ENCODE measurements at places on chromosomes 5 and 9.

- no peak for DNase-seq
Observed at GRCh38 chr9:129021091-129021490, 7.0 kb downstream of the SH3GLB2 start.

GRCh38 chr5:111509119-111509518, 3.2 kb downstream of the STARD4 start:
- DNase-seq, result no peak

DNA sequence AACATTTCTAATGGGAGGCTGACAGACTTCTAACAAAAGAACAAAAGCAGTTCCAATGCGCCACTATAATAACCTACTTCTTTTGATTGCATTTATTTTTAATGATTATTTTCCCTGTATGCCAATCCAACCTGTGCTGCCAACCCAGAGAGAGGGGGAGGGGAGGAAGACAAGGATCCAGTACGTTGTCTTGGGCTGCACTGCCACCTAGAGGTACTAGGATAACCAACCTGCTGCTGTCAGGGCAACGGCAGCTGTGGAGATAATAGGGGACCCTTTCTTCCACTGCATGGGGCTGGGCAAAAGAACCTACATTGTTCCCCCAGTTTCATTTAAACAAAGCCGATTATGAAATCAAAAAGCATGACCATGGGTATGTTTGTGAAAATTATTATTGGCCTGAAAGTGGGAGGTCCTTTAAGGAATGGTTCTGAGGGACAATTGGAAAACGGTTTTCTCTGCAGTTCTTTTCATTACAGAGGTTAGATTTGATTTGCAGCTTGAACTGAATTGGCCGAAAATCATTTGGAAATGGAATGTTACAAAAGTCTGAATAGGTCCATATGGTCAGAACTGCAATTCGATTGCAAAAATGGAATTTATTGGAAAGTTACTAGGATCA, 101.3 kb downstream of the RASEF start:
- peak; percentile 9 for DNase-seq

- DNase-seq, result no peak
Observed at GRCh38 chr5:165999693-166000320, 2291.6 kb upstream of the WWC1 start.

GRCh38 chr5:139592289-139592688, 31.1 kb downstream of the UBE2D2 start:
- no peak for DNase-seq

DNA sequence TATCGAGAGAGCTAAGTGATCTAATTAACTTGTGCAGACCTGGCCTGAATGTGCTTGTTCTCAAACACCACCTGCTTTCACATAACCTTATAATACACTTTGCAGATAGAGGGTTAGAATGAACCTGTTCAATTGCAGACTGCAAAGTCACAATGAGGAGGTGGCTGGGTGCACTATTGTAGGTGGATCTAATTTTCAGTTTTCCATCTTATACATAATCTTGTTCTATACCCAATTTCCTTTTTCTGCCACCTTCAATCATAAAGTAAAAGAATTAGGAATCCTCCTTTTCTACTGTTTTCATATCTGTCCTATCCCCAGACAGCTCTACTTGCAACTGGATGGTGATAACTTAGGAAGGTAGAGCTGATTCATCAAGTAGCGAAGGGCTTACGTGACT, 68.8 kb upstream of the APC start:
- DNase-seq, result no peak

DNA sequence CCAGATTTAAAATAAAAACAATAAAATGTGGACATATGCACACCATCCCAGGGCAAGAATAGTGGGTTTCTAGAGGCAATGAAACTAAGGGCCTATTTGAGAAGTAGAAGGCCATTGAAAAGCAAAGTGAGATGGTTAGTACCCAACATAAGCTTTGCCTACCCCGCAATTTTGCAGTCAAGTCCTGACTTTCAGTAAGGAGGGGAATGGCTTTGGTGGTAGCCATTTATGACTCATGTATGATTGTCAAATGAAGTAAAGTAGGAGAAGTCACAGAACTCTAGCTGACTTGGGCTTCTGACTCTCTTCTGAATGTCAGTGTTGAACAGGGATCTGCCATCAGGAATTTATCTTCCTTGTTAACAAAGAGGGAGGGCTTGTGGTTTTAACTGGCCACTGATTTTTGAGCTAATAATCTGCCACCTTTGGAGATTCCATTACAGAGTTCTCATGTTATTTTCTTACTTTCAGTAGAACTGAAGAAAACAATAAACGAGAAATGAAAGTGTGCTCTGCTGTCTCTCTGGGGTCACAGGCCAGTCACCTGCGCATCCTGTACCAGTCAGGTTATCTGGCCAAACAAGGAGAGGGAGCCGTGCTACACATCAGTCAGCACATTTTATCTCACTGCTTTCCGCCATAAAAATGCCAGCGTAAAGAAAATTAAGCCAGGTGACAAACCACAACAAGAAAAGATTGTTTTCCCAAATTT, 14.3 kb upstream of the SNCAIP start:
- DNase-seq, result no peak

DNA sequence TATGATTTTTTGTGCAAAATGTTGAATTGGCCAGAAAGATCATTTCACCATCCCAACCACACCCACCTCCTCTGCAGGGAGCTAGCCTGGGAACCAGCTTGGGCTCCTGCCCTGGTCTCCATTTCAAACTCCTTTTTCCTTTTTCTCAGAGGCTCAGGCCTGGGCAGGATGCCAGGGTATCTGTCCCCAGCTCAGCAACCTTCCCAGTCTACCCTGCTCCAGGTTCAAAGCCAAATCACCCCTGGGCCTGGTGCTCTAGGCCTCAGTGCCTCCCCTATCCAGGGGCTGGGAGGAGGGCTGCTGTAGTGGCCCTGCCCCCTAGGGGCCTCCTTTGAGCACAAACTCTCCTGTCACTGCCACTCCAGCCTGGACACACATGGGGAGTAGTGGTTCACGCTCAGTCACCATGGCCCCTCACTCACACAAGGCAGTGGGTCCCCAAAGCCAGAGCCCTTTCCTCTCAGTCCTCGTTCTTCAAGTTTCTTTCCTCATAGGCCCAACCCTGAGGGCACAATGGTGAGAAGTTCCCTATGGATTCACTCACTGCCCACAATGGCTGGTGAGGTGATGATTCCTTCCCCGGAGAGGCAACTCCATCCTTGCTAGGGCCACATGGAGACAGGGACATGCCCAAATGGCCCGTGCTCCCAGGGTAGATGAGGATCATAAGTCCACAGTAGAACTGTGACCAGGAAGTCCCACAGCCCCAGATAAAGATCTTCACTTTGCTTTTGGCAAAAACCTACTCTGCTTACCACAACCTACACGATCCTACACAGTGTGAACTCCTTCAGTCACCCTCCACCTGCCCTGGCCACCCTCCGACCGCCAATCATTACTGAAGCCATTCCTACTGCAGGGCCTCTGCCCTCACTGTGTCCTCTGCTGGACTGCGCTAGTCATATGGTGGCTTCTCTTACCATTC, 1.6 kb upstream of the ST6GALNAC4 start:
- no peak for DNase-seq

GRCh38 chr5:143738417-143739401, 73.3 kb upstream of the HMHB1 start:
- DNase-seq, result no peak

DNA sequence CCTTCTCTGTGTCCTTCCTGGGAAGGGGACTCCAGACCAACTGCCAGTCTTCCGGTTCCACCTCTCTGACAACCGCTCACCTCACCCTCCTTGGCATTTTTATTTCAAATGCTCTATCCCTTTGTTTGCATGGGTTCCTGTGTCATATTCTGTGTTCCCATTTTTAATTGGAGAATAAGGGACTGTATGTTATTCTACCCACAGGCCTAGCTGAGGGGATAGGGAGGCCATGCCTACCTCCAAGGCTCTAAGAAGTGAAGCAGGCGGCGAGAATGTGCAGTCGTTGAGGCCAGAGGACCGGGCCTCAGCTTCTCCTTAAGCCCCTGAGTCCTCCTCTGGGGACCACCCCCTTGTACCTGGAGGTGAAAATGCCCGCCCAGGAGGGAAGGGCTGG, 936 bp upstream of the WDR5 start:
- no peak for DNase-seq

- no peak for DNase-seq
Observed at GRCh38 chr5:67244345-67244793, 47.8 kb upstream of the CD180 start.

DNA sequence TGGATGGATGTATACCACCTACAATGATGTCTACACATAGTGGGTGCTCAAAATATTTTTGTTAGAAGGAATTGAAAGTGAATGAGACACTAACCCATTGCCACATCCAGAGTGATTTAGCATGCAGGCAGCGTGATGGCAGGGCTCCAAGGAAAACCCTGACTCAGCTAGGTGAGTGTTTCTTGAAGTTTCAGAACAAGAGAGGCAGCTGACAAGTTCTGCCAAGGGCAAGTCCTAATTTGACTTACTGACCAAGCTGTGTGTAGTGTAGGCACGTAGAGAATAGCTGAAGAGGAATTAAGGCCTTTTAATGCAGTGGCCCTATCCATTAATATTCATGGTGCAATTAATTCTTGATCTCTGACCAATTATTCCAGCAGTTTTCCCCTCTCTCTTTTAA, 107.8 kb upstream of the ATP10B start:
- DNase-seq, result no peak

DNA sequence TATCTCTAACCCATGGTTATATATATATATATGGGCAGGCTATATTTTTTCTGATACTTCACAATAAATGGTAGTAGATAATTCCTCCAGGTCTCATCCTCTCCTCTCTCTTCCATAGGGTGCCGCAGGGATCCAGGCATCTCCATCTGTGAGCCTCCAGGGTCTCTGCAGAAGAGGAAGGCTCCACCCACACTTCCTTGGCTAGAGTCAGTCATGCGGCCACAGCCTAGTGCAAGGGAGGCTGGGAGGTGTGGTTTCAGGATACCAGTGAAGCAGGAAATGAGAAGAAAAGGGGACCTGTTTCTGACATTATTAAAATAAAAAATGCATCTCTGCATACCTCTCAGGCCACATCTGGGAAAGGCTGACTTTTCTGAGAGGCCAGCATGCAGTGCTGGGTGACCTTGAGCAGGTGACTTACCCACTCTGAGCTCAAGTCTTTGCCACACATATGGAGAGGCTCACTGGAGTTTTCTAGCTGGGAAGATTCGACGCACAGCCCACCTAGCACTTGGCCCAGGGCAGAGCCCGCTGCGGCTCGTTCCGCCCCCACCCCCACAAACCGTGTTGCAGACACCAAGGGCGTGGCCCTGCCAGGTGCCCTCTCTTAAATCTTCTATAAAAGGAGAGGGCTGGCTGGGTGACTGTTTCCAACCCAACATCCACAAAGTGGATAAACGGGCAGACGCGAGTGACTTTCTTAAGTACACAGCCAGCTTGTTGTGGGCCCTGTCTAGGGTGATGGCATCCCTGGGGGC, 47.9 kb downstream of the OLFM1 start:
- DNase-seq, result no peak

DNA sequence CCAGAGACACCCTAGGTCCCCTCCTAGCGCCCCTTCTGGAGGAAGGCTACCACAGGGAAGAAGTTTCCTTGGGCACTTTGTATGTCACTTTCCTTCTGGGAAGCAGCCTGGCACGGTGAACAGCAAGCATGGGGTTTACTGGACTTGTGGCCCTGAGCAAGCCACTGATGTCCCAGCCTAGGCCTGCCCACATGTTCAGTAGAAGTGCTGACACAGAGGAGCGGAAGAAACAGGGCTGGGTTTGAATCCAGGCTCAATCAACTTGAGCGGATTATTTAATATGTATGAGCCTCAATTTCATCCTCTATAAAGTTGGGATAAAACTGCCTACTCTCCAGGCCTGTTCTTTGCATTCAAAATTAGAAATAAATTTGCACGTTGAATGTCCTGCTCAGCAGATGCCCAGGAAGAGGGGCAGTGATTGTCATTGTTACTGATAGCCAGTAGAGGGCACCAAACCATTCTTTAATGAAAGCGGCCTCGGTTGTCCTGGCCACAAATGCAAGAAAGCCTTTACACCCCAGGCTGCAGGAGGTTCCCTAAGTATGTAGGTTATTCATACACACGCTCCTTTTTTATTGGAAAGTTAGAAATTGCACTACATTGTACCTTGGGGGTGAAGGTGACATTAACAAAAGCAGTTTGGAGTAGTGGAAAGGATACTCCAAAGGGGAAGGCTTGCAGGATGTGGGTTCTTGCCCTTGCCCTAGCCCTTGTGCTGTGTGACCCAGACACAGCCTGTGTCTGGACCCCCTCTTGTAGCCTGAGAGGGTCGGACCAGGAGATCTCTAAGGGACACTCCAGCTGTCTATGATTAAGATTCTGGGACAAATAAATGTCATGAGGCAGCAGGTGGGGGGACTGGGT, 13.4 kb upstream of the XPA start:
- DNase-seq, result peak; percentile 46

DNA sequence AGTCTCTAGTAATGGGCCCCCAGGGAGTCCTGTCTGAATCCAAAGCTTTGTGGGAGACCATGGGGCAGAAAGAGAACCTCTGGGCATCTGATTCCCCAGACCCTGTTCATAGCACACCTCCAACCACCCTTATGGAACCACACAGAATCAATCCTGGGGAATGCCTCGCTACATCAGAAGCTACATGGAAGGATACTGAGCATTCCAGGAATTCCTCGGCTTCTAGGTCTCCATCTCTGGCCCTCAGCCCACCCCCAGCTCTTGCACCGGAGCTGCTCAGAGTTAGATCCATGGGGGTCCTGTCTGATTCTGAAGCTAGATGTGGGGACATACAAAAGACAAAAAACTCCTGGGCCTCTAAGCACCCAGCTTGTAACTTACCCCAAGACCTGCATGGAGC, 28.4 kb downstream of the VCP start:
- DNase-seq, result no peak

- no peak for DNase-seq
Observed at GRCh38 chr9:115126404-115126803, 8.4 kb upstream of the TNC start.

- no peak for DNase-seq
Observed at GRCh38 chr5:68325065-68325580, 109.6 kb downstream of the PIK3R1 start.

- no peak for DNase-seq
Observed at GRCh38 chr5:152704286-152704685, 299.2 kb upstream of the NMUR2 start.

GRCh38 chr5:93821891-93822415, 80.6 kb upstream of the POU5F2 start:
- DNase-seq, result no peak

DNA sequence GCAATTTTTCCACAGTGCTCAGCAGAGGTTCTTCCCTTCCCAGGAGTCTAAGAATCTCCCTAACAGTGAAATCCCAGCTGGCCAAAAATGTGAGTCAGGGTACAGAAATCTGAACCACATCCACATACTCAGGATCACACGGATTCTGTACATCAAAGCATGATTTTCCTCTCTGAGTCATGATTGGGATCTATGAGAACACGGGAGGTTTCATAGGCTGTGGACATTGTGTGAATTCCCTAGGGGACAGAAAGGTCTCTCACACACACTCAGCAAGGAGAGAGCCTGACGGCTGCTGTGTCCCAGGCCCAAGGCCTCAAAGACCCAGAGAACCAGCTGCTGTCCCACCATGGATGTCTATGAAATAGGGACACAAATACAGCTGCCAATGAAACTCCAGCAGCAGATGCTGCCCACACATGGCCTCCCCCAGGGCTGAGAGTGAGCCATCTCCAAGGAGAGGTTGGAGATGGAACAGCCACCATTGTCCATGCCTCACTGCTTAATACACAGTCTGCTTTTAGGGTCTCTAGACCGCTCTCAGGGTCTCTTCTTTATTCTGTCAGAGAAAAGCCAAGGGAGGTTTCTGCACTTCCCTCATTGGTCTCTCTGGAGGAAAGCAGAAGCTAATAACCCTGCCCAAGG, 102.7 kb downstream of the ADAMTS12 start:
- no peak for DNase-seq

Data from T-cell (primary cell).